ENCODE measurements at places on chromosomes 2 and 18.

DNA sequence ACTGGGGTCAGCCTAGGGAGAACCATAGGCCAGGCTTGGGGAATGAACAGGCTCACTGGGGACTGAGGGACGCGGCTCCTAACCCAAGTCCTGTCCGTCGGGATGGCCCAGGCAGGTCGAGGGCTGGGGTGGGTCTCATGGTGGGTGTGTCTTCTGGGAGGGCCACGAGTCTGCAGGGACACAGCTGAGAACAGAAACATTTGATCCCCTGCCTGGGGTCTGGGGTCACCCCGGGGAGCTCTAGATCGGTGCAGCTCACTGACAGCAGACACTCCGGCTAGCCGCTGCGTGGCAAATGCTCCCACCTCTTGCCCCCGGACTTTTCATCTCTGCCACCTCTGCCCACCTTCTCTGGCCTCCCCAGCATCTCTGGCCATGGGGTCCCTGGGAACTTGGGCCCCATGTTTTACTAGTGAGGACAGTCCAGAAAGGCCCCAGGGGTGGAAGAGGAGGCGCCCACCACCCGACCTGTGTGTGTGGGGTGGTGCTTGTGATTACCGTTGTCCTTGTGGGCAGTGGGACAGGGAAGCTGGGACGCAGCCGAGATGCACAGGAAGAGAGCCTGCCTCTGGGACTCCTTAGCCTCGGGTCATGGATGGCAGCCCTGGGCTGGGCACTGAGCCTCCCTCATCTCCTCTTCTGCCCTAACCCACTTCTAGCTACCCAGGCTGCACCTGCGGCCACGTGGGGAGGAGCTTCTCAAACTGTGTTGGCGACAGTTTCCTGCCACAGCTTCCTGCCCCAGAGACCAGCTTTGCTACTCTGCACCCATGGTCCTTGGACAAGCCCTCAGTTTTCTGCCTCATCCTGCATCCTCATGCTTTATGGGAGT is 4.9 kb downstream of the ZAP70 start:
- no peak for DNase-seq

GRCh38 chr18:37282386-37283037 is 283.1 kb downstream of the CELF4 start:
- DNase-seq, result no peak

- no peak for DNase-seq
Measured at GRCh38 chr2:39871291-39871761, 92.3 kb upstream of the THUMPD2 start.

DNA sequence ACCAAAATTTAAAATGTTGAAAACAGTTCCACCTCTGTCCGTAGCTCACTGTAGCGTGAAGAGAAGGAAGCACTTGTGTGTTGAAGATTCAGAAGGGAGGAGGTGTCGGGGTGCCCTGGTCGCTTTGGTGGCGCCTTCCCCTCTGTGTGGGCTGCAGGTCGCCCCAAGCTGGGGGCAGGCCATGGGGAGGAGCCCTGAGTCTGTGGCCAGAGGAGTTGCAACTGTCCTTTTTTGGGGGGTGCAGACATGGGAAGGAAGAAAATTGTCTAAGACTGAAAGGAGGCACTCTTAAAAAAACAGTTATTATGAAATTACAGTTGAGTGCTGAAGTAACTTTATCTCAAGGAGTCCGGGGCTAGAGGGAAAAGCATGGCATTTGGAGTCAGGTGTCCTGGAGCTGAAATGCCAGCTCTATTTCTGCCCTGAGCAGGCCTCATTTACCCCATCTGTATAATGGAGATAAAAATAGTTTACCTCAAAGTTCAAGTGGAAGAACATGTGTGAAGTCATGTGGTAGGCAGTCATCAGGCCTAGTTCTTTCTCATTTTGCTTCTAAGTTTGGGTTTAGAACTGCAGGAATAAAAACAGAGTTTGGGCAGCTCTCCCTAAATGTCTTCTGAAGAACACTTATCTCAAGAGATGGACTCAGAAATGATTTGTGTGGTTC is 82.1 kb downstream of the RNF144A start:
- no peak for DNase-seq

DNA sequence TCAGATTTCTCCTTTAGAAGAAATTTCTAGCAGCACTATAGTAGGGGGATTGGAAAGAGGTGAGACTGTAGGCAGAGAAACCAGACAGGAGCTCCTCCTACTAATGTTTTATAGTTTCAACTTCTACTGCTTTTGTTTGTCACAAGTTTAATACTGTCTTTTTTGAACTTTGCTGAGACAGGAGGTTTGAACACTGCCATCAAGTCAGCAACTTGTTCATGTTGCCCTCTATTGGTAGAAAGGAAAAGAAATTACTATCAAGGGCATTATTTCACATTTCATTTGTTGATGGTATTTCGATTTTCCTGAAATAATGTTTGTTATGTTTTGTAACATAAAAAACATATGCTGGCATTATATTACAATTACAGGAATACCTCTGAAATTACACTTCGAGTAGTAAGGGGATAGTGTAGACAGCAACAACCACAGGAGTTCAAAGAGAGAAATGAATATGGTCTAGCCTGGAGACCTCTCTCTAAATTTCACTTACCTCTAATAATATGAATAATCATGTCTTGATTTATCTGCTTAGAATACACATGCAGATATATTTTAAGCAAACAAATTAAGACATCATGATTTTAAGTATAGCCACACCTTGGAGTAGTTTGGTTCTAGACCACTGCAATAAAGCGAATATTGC is 12.4 kb upstream of the CCDC88A start:
- DNase-seq, result no peak

DNA sequence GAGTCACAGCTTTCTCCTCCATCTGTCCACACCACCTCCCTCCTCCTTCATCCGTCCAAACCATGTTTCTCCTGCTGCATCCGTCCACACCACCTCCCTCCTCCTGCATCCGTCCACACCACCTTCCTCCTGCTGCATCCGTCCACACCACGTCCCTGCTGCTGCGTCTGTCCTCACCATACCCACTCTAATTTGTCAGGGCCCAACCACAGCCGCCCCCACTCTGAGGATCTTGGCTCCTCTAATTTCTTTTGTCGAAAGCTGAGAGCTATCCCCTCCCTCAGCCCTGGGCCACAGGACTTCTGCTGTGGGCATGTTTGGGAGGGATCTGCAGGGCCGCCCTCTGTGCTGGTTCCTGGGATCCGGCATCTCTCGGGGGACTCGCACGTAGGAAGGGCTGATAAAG is 67.4 kb downstream of the TPO start:
- DNase-seq, result no peak

DNA sequence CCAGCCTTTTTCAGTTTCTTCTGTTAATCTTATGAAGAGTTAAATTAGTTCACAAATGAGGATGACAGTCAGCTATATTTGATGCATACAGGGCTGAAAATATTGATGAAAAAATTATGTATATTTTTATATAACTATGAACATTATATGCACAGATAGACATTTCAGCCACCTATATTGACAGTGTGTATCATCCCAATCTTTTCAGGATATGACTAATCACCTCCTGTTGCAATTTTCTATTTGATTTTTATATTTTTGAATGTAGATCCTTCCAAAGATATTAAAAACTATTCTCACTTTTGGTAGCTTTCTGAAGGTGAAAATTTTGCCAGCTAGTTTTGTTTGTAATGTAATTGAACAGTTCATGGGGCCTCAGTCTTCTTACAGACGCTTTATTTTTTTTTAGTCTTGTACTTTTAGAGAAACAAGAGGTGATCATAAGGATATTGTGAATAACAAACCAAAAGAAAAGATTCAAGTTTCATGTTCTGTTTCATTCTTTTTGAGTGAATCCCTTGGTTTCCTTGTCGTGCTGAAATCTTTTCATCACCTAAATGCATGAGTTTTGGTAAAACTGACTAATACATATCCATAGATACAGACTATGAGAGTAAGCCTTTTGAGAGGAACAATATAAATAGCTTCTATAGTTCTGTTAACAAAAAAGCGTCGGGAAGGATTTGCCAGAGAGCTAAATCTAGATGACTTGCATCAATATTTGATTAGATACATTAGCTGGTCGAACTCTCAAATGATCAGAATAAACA is 123.1 kb downstream of the ARHGAP15 start:
- DNase-seq, result no peak

DNA sequence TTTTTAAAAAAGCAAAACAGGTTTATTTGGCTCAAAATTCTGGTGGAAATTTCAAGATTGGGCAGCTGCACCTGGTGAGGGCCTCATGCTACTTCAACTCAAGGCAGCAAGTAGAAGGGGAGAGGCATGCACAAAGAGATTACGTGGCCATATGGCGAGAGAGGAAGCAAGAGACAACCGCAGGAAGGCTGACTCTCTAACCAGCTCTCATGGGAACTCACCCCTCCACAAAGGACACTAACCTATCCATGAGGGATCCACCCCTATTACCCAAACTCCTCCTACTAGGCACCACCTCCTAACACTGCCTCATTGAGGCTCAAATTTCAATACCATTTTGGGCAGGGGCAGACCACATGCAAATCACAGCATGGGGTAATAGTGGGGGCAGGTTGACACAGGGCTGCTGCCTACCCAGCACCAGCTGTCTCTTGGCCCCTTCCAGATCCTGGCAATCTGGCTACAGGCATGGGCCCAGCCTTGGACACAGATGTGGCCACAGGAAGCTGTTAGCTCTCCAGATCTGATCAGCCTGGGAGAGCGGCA is 2.0 kb upstream of the CAPN10 start:
- DNase-seq, result no peak

DNA sequence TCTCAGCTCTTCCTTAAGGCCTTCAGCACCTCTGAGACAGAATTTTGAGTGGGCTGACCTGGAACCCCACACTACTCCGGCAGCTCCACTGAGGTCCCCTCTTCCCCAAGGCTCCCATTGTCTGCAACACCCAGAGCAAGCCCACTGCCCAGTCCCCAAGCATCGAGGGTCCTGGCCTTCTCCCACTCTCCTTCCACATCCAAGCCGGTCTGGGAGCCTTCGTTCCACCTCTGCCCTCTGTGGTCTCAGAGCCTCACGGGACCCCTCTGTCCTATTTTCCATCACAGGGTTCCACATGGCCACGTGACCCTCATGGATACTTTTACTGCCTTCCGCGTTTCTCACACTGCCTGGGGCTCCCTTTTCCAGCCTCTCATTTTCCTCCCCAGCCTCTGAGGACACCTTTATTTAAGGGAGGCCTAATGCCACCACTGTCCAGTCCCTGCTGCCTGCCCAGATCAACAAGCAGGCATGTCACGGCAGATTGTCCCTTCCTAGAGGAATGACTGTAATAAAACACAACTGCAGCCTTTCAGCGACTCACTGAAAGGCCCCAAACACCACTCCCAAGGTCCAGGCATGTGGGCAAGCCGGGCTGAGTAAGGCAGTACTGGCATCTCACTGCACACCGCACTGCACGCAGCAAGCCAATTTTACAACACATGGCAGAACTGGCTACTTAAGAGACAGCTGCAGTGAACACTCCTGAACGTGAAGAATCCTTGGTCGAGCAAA is 7.9 kb upstream of the SALL3 start:
- DNase-seq, result no peak

DNA sequence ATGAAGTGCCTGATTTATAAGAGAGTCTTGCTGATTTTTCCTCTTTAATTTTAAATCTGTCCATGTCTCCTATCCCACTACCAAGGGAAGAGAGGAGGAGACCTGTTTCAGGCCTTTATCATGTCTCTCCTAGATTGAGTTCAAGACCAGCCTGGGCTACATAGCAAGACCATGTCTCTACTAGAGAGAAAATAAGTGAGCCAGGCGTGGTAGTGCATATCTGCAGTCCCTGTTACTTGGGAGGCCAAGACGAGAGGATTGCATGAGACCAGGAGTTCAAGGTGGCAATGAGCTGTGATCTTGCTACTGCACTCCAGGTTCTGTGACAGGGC is 20.0 kb downstream of the EML4 start:
- no peak for DNase-seq

DNA sequence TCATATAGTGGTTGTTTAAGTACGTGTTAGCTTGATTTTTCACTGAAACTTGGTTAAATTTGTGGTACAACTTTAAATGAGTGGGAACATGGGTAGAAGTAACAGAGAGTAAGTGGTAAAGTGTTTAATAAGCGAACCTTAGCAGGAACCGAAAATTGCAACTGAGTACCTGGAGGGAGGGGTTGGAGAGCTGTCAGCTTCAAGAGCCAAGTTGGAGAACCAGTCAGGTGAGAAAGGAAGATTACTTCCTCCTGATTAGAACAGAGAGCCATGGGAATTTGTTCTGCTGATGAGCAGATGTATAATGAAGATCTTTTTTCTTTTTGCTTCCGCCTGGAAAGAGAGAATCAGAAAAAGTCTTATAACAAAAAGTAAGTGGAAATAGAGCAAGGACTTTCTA is 158.4 kb upstream of the CDH7 start:
- no peak for DNase-seq

GRCh38 chr2:8544171-8544785 is 137.6 kb upstream of the ID2 start:
- no peak for DNase-seq

DNA sequence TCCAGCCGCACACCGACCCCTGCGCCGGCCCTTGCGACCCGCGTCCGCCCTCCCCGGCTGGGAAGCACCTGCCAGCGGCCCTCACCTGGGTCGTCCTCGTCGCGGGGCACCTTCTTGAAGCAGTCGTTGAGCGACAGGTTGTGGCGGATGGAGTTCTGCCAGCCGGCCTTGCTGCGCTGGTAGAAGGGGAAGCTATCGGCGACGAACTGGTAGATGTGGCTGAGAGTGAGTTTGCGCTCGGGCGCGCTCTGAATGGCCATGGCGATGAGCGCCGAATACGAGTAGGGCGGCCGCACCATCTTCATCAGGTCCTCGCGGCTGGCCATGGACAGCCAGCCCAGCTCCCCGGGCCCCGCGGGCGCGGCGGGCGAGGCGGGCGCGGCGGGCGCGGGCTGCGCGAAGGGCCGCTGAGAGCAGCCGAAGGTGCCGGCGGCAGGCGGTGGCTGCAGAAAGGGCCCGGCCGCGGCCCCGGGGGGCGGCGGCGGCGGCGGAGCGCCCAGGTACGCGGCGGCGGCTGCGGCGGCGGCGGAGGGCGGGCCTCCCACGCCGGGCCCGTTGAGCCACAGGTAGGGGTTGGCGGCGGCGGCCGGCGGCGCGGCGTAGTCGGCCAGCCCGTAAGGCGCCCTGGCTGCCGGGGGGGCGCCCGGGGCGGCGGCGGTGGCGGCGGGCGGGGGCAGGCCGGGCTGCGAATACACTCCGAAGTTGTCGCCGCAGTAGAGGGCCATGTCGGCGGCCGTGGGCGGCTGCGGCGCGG is 505 bp downstream of the FOXI3 start:
- no peak for DNase-seq

DNA sequence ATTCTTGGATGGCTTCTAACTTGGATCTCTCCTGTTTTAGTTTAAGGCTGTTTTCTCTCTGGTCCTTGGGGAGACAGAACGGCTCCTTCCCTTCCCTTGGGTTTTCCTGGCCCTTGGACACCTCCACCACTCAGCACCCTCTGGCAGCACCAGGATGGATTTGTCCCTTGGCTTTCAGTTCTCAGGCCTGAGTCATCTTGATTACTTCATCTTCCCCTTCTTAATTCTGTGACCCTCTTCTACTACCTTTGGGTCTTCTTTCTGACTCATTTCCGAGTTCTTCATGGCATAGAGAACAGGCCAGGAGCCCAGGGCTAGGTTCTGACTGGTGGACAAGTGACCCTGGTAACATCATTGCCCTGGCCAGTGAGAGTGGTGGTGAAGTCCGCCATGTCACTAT is 14.9 kb downstream of the IGFBP2 start:
- no peak for DNase-seq

- no peak for DNase-seq
Measured at GRCh38 chr2:240383871-240384700, 51.4 kb upstream of the GPC1 start.

Data from cortex of kidney (tissue), 1 donor.